ENCODE measurements at places on chromosomes 1 and 21. TPM values are rescaled to one million over a fixed set of nuclear protein-coding genes. Genes with fewer than 3 reads are reported as not detected.

GRCh38 chr1:38329644-38330043 lies 283.1 kb upstream of the POU3F1 start:
- DNase-seq: no peak

GRCh38 chr1:114062477-114063099 lies 83.3 kb downstream of the OLFML3 start:
- DNase-seq: no peak

DNA sequence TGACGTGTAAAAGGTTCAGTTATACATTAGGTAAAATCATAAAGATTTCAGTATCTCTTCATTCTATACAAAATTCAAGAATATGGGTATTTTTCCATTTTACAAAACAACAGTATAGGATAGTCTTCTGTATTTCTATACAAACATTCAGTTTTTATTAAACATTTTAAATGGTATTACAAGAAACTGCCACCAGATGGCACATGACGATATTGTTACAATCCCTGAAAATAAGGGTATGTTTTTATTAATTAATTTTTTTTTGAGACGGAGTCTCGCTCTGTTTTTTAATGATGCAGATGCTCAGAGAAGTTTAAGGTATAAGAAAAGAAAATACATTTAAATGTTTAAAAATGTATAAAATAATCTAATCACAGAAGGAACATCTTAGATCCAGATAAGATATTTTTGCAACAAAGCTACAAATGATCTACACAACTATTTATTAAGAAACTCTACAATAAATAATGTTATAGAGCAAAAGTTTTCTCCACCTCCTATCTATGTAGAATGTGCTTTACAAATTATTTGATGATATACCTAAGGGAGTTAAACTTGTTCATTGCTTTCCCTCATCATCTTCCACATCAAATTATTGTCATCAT lies 23.5 kb upstream of the RSBN1 start:
- no peak for DNase-seq

DNA sequence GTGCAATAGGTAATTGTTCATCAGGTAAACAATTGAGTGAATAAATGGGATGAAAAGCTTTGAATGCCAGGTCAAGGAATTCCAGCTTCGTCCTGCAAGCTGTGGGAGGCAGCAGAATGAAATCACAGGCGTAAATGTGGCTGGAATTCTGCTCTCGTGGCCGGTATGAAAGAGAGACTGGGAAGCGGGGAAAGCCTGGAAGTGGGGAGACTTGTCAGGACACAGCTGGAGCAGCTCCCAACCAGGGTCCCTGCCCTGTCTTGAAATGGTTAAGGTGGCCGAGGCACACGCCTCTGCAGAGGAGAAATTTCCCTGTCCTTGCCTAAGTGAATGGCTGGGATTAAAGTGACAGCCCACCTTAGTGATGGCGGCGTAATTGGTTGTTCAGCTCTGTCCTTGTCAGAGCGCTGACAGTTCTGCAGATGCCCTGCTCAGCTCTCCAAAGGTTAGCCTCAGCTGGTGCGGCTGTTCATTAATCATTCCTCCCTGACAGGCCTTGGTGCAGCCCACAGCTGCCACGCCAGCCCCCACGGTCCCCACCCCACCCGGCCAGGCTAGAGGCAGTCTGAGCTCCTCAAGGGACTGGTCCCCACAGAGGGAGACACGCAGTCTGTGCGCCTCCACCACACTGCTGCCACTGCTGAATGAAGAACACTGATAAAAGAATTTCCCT lies 398.3 kb upstream of the POU3F1 start:
- DNase-seq: no peak

SPRR2A gene
- total RNA-seq: not detected

LCA5L gene
- 0.40 TPM for total RNA-seq
